Fibroblast of the aortic adventitia (primary cell): ENCODE measurements at places on chromosomes 11 and 22.

- DNase-seq: no peak
Measured at GRCh38 chr11:120365512-120365911, 29.3 kb downstream of the ARHGEF12 start.

- DNase-seq: no peak
Measured at GRCh38 chr11:13664351-13664750, 4.1 kb upstream of the FAR1 start.

GRCh38 chr11:71183878-71184277 is 68.5 kb downstream of the SHANK2 start:
- no peak for DNase-seq

DNA sequence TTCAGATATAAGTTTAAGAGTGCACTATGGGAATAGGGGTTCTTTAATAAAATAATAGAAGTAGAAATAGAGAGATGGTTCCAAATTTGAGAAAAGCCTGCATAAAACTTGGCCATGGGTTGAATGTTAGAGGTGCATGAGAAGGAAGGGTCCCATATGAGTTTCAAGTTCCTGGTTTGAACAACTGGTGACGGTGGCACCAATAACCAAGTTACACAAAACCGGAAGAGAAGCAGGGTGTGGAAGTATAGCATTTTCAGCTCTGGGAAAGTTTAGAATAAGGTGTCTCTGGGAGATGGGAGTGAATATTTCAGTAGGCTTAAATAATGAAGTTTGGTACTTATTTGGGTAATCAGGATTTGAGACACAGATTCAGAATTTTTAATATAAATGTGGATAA is 2.4 kb downstream of the CASP1 start:
- DNase-seq: no peak

DNA sequence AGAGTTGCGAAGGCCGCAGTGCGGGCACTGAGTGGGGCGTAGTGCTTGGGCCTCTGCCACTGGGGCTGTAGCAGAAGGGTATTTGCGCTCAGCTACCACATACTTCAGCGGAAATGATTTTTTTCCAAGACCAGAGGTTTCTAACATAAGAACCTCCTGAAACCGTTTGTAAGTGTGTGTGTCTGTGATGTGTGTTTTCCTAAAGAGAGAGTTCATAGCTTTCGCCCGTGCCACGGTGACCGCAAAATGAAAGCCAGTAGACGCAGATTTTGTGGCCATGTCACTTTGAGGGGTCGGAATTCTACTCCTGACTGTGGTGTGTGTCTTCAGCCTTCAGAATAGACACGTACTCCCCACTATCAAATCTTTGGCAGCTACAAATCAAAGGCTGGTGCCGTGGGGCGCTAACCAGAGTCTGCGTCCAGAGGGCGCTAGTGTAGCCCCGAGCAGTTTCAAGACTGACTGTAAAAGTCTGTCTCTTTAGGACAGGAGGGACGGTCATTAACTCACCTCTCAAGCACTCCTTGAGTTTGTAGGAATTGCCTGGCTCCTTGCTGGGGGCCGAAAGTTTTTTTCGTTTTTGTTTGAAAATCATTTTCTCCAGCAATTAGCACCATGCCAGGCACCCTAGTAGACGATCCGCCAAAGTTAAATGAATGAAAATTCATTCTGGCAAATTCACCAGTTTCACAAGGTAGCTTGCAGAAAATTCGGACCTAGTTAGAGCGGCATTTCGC is 2.5 kb upstream of the CALCA start:
- peak; percentile 49 for DNase-seq

GRCh38 chr11:72736452-72737069 is 15.6 kb downstream of the ARAP1 start:
- DNase-seq: peak; percentile 34

DNA sequence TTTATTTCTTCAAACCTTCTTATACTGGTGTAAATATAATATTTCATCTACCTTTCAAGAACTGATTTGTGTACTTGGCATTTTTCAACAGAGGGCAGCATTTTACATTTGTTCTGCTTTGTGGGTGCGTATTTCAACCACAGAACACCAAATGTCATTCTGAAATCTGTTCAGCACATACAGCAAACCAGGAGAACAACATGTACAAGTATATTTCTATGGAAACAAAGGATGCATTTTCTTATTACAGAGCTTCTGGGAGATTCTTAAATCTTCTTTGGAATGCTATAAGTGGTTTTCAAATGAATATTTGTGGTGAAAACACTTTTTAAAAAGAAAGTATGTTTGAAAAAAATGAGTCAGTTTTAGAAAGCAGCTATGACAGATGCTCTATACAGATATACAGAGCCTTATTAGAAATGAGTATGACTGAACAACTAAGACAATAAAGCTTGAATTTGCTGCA is 946.0 kb downstream of the FAM181B start:
- DNase-seq: peak; percentile 42

DNA sequence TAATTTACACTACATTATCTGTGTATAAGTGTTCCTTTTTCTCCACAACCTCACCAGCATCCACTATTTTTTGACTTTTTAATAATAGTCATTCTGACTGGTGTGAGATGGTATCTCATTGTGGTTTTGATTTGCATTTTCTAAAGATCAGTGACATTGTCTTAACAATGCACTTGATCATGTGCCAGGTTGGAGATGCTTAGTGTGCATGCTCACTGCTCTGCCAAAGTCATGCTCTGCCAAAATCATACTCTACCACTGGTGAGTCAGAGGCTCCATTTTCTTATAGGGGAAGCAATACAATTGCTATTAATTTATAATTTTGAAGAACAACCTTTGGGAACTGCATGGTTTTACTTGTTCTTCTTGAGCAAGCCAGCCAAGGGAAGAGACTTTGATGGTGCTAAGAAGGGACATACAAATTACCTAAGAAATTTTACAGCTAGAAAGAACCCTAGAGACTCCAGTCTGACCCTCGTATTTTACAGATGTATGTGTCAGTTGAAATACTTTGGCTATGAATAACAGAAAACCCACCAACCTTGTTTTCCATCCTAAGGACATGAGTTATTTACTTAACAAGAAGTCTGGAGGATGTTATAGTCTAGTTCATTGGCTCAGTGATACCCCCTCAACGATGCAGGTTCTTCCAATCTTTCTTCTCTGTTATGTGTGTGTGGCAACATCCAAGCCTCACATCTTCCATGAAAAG is 368.9 kb downstream of the DDX10 start:
- peak; percentile 99 for DNase-seq

- DNase-seq: no peak
Measured at GRCh38 chr11:17915500-17916143, 97.2 kb downstream of the SERGEF start.

DNA sequence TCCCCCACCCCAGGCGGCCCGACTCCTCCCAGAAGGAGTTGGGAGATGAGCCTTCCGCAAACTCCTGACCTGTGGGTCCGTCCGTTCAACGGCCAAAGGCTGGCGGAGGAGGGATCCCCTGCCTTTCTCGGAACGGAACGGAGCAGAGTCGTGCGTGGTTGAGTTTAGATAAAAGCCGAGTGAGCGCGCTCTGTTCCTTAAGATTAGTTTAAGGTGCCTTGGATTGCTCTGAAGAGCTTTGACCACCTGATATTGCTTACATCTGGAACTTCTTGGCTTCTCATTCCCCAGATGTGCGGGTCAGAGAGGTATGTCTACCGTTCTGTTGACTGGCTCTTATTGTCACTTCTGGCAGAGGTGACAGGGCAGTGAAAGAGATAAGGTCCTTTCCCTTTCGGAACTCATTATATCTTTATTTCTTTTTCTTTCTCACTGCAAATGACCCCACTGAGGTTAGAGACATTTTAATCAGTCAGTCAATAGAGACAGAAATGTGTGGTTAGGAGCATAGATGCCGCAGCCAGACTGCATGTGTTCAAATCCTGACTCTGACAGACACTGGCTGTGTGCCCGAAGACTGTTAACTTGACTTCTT is at the start of gene TRIM6:
TSS of gene TRIM6 (plus strand) at position 31 of the 595 bp plus-strand sequence. CDS start at position 292, 261 bp downstream.
- peak; percentile 38 for DNase-seq

GRCh38 chr11:76030968-76031590 is 175.2 kb downstream of the WNT11 start:
- DNase-seq: peak; percentile 68

- no peak for DNase-seq
Measured at GRCh38 chr11:134801570-134801969, 389.5 kb upstream of the B3GAT1 start.

- DNase-seq: peak; percentile 13
Measured at GRCh38 chr22:19680911-19681862, 33.1 kb upstream of the SEPTIN5 start.

DNA sequence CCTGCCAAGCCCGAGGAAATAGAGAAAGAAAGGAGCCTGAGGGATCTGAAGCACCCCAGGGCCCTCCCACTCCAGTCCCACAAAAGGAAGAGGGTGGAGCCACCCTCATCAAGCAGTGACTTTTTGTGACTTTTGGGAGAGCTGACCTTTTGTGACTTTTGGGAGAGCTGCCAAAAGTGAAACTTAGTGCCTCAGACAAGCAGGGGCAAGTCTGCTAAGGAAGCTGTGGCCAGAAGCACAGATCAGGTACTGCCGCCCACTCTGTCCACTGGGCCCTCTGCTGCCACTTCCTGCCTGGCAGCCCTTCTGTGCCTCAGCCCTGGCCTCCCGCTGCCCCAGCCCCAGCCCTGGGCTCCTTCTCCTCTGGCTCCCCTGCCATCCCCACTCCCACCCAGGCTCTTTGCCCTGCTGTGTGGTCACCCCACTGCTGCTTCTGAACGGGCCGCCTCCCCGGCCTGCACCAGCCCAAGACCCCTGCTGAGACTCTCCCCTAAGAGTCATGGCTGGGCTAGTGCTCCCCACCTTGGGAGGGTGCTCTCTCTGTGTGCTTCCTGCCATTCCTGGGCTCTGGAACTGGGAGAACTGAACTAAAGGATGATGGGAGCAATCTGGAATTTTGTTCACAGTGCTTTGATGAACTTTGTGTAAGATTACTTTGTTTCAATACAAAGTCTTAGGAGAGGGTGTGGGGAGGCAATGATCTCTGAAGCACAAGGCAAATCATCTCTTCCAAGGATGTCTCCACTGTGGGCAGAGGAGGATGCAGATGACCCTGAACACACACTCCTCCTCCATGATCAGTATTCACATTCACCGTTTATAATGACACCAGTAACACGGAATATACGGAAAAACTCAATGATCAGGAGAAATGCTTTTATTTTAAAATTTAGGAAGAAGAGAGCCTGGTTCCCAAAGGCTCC is at the start of gene APOBEC3H:
TSS of gene APOBEC3H (plus strand) at position 147 of the 923 bp plus-strand sequence. CDS start 3,035 bp downstream, outside the sequence.
- DNase-seq: no peak

DNA sequence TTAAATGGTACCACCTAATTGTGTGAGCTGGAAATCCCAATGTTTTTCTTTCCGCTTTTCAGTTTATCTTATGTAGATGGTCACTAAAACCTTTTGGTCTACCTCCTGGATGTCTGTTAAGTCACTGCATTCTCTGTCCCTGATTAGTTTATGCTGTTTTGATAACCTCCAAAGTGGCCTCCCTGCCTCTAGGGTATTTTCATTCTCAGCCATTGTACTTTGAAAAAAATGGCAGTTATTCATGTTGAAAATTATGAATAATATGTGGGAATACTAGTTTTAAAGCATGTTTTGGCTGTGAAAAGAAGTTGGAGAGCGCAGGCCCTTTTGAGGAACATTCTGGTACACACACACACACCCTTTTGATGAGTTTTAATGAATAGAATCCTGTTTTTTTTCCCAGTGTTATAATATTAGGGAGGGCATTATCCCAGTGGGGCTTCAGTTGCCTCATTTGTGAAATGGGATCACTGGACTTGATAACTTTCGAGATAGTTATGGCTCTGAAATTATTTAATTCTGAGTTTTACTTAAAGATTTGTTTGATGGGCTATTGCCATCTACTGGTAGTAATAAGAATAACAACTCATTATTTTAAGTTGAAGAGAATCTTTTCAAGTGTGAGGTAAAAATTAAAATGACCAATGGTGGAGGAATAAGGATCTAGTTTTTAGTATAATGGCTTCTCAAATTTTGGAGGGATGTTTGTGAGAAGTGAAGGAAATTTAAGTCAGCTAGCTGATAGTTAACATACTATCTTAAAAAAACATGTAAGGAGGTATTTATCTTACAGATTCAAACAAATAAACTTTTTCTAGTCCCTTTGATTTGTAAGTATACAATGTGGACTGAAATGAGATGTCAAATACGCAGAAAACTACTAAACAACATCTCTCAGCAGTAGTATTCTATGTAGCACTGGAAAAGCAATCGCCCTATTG is 3.9 kb downstream of the FDX1 start:
- peak; percentile 64 for DNase-seq

- peak; percentile 63 for DNase-seq
Measured at GRCh38 chr11:12506404-12506921, 129.1 kb downstream of the PARVA start.

GRCh38 chr11:44518968-44519550 is 46.4 kb upstream of the CD82 start:
- DNase-seq: no peak

- no peak for DNase-seq
Measured at GRCh38 chr11:61844909-61845565, 16.9 kb downstream of the FADS2 start.

- peak; percentile 79 for DNase-seq
Measured at GRCh38 chr11:3155691-3156258, 9.3 kb downstream of the OSBPL5 start.

DNA sequence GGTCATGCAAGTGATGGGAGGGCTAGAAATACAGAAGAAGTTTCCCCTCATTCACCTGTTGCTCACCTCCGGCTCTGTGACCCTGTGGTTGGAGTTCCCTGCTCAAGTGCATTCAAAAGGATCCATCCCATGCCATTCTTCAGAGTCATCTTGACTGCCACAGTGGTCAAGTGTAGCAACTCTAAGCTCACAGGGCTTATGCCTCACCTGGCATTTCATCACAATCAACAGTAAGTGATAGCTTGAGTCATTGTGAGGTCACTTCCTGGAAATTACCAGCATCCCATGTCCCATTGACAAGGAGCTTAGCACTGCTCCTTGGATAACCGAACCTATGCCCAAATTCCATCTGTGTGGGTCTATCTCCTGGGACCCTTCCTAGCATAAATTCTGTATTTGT is 55.6 kb downstream of the OR4C45 start:
- no peak for DNase-seq

GRCh38 chr11:28528217-28528616 is 420.0 kb downstream of the METTL15 start:
- DNase-seq: no peak

DNA sequence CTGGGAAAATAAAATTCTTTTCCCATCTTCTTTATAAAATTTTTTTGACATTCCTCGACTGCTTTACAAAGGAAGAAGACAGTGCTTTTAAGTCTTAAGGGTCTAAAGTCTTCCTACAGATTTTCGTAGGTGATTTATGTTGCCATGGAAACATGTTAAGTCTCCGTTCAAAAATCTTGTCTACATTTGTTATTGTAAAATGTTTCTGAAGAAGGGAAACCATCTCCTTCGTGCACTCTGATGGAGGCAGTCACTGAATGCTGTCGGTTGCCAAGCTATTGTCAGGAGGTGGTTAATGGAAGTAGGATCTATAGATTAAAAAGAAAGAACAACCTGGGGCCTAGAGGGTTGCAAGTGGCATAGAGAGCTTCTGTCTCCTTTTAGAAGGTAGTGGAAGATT is 52.6 kb downstream of the MAP6 start:
- no peak for DNase-seq

- DNase-seq: peak; percentile 11
Measured at GRCh38 chr11:89293965-89294679, 116.4 kb downstream of the TYR start.

DNA sequence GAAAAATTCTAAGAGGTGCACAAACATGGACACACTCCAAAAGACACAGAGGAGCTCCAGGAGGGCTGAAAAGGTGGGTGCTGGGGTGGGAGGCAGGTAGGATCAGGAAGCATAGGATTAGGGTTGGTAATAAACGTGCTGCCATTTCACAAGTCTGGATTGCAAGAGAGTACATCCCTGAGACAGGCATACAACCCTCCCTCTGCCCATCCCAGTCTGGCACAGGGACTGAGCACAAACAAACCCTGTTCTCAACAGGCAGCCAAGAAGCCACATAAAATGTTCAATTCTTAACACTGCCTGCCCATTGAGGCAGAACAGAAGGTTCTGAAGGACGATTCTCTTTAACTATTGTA is 18.5 kb downstream of the SLC35F2 start:
- no peak for DNase-seq
